Thymus (tissue), 14 donors: ENCODE measurements at places on chromosomes 1 and 21. TPM values are rescaled to one million over a fixed set of nuclear protein-coding genes. Genes with fewer than 3 reads are reported as not detected.

CELSR2 gene
- polyA plus RNA-seq, result 2.5 TPM

OR2L2 gene
- 0.14 TPM for polyA plus RNA-seq

DNA sequence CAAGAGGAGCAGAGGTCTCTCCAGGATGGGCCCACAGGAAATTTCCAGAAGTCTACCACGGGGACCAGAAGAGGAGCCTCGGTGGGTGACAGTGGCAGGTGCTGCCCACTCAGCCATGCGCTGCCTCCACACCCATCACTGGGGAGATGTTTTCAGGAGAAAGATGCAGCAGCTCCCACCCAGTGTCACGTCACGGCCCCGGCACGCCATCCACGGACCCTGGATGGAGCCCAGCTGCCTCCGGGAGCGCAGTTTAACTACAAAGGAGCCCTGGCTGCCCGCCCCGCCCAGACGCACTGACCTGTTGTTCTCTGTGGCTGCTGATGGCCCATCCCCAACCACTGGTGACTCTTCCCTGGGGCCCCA is 6.8 kb downstream of the TSPEAR start:
- DNase-seq, result no peak

DNA sequence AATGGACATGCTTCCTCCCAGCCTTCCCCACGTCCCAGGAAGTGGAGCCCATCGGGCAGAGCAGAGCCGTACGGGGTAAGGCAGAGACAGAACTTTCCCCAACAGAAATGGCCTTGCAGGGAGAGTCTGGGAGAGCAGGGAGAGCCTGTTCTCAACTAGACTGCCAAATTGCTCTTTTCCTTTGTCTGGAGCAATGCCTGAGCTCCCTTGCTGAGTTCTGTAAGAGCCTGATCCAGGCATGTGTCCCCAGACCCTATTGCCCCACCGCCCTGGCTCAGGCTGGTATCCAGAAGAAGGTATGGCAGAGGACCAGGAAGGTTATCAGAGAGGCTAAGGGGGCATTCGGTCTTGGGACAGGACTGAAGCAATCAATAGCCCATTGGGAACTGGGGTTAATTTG is 79.9 kb downstream of the TMEM53 start:
- DNase-seq, result no peak

DNA sequence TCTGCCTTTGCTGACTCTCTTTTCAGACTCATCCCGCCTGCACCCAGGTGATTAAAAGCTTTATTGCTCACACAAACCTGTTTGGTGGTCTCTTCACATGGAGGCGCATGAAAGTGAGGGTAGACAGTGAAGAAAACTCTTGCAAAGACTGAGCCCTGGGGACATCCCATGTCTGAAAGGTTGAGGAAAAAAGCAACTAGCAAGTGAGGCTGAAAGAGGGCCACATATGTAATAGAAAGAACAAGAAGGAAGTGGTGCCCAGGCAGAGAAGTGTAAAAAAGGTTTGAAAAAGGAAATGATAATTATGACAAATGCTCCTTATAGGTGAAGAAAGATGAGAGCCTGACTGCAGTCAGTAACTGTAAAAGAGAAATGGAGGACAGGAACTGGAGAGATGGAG is 115.9 kb upstream of the NEK7 start:
- no peak for DNase-seq

GRCh38 chr1:227844320-227845146 is 29.1 kb downstream of the PRSS38 start:
- DNase-seq, result no peak

DNA sequence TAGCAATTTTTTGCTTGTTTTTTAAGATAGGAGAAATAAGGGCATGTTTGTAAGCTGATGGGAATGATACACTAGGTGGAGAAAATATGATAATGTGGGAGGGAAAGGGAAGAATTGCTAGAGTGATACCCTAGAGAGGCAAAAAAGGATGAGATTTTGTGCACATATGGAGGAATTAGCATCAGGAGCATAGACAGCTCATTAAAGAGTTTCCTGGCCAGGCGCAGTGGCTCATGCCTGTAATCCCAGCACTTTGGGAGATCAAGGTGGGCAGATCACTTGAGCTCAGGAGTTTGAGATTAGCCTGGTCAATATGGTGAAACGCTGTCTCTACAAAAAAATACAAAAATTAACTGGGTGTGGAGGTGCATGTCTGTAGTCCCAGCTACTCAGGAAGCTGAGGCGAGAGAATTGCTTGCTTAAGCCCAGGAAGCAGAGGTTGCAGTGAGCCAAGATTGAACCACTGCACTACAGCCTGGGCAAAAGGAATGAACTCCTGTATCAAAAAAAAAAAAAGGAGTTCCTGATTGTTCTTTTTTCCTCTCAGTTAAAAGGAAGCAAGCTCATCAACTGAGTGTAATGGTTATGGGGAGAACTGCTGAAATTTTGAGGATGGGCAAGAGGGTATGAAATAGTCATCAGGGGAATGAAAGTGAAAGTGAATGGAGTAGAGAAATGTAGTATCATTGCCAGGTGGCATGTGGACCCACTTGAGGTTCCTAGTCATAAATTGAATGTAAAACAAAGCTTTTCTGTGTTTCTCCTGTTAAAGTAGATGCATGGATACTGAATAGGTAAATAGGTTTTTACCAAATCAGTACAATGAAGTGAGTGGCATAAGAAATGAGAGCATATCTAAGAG is 35.5 kb downstream of the SH3GLB1 start:
- DNase-seq, result peak; percentile 8

DNA sequence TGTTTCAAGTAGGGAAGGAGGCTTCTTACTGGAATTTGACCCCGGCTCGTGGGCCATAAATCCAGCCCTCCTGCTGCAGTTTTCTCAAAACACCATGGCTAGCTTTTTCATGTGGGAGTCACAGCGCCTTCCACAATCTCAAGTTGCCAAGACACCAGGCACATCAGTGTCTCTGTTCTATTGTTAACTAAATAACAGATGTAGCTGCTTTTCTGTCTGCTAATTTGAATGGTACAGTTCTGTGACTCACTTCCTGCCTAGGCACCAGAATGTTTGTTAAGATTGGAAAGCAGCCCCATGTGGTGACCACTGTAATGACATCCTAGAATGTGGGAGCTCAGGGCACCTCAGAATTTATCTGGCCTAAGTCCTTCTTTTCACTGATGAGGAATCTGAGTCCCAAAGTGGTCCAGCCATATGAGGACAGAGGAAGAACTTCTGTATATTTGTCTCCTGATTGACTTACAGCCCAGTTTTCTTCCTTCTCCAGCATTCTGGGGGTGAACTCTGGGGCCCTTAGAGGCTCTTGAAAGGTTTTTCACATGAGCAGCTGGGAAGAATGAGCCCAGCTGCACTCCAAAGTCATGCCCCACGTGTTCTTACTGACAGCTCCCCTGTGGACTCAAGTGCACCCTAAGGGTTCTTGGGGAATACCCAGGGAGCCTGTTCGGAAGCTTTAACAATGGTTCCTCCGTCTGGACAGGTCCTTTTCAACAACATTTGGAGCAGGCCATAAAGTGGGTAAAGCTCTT is 27.5 kb downstream of the TRIM45 start:
- DNase-seq, result peak; percentile 29

DNA sequence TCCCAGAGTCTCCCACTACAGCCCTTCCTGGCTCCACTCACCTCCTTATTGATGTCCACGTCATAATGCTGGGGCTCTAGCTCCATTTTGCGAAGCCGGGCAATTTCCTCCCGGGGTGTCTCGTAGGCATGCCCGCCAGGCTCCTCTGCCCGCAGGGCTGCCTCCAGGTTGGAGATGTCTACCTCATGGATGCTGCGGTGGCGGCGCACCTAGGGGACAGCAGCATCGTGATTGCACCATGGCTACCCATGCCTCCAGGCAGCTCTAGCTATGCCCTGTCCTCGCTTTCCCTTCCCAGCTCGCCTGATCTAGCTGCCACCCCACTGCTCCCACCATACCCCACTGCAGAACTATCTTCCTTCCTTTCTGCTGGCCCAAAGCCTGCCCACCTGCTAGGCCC is 15.1 kb upstream of the GOLT1A start:
- no peak for DNase-seq

DNA sequence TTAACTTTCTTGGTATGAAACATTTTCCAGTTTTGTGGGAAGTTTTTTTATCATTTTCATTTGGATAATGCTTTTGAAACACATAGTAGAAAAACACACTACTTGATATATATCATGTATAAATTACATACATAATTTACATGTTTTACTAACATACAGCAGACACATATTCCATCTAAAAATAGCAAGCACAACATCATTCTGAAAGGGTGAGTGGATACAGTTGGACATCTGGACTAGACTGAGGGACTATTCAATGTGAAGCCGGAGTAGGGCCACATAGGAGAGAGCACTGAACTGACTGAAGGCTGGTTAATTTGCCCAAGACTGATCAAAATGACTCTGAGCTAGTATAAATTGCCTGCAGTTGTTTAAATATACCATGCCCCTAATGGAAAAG is 11.7 kb downstream of the CDKN2C start:
- DNase-seq, result no peak
